ENCODE measurements at places on chromosomes 3 and 15.

DNA sequence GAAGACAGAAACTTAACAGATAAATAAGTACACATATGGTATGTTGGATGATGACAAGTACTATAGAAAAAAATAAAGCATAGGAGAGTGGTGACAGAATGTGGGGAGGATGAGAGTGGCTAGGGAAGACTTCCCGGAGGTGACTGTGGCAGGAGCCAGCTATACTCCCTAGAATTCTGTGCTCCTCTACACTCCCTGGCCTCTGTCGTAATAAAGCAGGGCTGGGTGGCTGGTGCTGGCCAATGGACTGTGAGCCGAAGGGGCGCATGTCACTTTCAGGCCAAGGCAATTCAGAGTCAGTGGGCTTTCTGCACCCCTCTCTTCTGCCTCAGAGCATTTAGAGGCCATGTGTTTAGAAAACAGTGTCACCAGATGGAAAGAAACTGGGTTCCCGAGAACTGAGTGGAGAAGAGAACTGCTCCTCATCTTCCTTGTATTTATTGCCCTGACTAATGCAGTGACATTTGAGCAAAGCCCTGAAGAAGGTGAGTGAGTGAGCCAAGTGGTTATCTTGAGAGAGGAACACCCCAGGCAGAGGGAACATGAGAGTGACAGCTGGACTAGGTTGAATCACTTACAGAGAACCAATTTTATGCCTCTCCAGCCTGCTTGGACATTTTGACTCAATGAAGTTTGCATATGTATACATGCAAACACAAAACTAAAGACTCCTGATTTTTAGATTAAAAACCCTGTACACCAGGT lies 5.2 kb upstream of the VPS8 start:
- no peak for DNase-seq

GRCh38 chr3:74315291-74315690 lies 299.2 kb downstream of the CNTN3 start:
- DNase-seq = no peak

- DNase-seq = peak; percentile 49
Measured at GRCh38 chr15:70093481-70094319, 4.0 kb downstream of the TLE3 start.

DNA sequence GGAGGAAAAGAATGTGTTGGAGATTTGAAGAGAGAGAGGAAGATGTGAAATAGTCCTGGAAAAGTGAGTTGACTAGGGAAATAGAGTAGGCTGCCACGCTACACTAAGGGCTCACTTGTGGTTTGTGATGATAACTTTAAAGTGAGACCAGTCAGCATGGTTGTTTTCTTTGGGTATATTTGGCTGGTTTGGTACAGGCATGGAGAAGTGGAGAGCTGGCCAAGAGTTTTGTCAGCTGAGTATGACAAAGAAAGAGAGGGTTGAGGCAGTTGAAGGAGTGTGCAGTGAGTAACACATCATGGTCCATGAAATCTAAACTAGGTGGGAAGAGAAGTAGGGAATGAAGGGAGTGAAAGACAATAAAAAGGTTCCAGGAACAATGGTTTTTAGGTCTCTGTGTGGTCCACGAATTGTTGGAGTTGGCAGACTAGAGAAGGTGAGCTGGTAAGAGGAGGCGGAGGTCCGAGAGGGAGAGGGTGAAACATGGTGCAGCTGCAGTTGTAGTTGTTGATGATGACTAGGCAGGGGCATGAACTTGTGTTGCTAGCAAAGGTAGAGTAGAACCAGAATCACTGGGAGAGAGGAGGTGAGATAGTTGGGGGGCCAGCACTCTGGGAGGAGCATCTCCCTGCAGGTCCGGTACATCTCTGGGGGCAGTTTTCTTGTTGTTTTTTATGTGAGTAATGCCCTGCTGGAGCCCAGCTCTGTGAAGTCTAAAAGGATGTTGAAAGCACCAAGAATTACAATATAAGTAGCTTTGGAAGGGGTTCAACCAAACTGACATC lies 21.0 kb downstream of the ZNF80 start:
- DNase-seq = peak; percentile 35

Data from fibroblast of mammary gland (primary cell).